ENCODE measurements at places on chromosomes 12 and 14.

GRCh38 chr12:47556261-47557030 is 149.4 kb downstream of the RPAP3 start:
- DNase-seq, result no peak

DNA sequence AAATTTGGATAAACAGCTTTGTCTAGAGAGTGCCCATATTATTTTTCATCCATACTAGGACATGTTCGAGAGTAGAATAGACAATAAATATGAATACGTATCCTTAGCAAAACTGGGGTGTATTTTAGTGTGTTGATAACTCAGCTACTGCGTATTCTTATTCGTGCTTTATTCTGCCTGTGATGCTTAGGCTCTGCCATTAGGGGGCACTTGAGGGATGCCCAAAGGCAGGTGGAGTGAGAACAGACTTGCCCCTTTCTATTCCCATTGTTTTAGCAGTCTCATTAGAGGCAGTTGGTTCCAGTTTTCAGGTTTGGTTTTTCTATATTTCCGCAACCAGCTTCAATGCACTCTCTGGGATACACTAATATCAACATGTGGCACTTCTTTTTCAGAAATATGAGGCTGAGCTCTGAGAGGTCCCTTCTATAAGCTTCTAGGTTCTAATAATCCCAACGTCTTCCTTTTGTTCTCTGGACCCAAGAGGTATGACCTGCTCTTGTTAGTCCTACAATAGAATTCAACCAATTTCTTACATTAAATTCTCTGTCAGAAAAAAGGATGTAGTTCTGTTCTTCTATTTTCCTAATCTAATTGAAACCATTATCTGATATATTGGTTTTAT is 985.7 kb upstream of the FBXO33 start:
- DNase-seq, result peak; percentile 43

GRCh38 chr12:40718878-40719372 is 26.7 kb downstream of the CNTN1 start:
- no peak for DNase-seq

- no peak for DNase-seq
These were observed 6.2 kb upstream of the PTGER2 start for GRCh38 chr14:52307905-52308304.

- DNase-seq, result no peak
These were observed 4.7 kb downstream of the MDM2 start for GRCh38 chr12:68812553-68813241.

DNA sequence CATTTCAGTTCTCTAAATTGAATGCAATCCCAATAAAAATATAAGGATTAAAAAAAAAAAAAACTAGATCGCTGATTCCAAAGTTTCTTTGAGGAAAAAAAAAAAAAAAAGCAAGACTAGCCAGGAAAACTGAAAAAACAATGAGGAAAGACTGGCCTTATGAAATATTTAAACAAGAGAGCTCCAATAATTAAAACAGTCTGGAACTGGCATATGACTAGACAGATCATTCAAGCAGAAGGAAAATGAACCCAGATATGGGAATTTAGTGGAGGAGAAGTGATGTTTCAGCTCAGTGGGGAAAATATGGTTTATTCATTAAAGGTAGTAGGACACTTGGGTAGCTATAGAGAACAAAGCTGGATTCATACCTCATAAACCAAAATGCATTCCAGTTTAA is 42.0 kb upstream of the TBC1D15 start:
- no peak for DNase-seq

DNA sequence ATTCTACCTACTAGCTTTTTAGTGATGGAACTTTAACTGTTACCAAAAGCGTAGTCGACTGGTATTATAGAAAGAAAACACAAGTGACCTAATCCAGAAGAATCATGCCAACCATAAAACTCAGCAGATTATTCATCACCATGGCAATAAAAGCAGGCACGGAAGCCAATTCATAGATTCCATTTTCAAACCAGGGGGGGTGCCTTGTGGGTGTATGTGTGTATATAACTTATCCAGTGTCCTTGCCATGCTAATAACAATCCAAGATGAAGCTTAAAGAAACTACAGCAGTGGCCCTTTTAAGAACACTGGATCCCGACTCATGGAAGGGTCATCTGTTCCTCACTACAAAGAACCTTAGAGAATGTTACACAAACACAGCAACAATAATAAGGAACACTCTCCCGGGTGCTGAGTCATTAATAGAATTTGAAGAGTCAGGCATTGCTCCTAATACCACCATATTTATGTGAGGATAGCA is 61.0 kb downstream of the EPS8 start:
- no peak for DNase-seq

- DNase-seq, result no peak
These were observed 17.9 kb downstream of the PROX2 start for GRCh38 chr14:74858022-74858421.

GRCh38 chr14:55900749-55901148 is 217.5 kb upstream of the PELI2 start:
- no peak for DNase-seq

GRCh38 chr14:76826122-76826521 is at the start of gene LRRC74A:
Gene LRRC74A, plus strand, starts transcription at chr14:76826408. Its CDS starts 290 bp downstream, at chr14:76826698.
- DNase-seq, result no peak

DNA sequence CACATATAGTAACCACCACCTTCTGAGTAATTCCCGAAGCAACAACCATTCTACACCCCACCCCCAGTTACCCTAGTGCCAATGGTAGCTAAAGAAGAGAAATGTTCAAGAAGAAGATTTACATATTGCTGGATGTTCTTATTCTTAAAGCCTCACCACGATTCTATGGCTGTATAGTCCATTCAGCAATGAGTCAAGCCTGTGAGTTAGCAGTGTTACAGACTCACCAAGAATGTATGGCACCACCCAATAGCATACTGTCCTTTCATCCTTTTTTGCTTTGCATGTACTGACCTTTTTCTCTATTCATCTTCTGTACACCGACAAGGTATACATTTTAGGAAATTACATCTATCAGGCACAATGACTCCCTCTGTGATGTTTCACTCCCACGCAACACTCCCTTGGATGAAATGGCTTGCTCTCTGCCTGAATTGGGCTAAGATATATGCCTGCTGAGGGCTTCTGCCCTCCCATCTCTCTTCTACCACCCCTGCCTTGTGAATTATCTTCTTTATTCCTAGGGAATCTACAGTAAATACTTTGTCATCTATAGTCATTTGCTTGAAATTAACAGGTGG is 945.8 kb downstream of the DIO2 start:
- no peak for DNase-seq

- DNase-seq, result no peak
These were observed 490.3 kb downstream of the APAF1 start for GRCh38 chr12:99135376-99135775.

- no peak for DNase-seq
These were observed 5.4 kb downstream of the SRSF5 start for GRCh38 chr14:69772082-69773017.
